GM23248 (cell line): ENCODE measurements at places on chromosomes 13 and 19. TPM values are rescaled to one million over a fixed set of nuclear protein-coding genes. Genes with fewer than 3 reads are reported as not detected.

The PTPRH gene
- 0.43 and 2.9 TPM in 2 replicates for total RNA-seq

The ZNF439 gene
- 7.8 and 12.1 TPM in 2 replicates for total RNA-seq

The AZU1 gene
- not detected in 2 replicates for total RNA-seq

The NLRP9 gene
- not detected in 2 replicates for total RNA-seq

The LRRC63 gene
- total RNA-seq = not detected in 2 replicates

The ZNF264 gene
- total RNA-seq = 15.8 and 23.5 TPM in 2 replicates

The ZNF723 gene
- total RNA-seq = not detected in 2 replicates

The MYADM gene
- 74.8 and 85.9 TPM in 2 replicates for total RNA-seq

The NFIC gene
- total RNA-seq = 50.4 and 51.9 TPM in 2 replicates

The ATF5 gene
- 8.9 and 19.1 TPM in 2 replicates for total RNA-seq

The KIR3DL2 gene
- total RNA-seq = not detected in 2 replicates

The SLC7A9 gene
- not detected in 2 replicates for total RNA-seq

The PLPPR3 gene
- total RNA-seq = 0.32 TPM in 1 of 2 replicates, not detected in the other

The HRC gene
- not detected in 2 replicates for total RNA-seq

The HCN2 gene
- total RNA-seq = 1.8 and 3.1 TPM in 2 replicates

The ZNF480 gene
- total RNA-seq = 3.8 and 5.3 TPM in 2 replicates

The PDX1 gene
- total RNA-seq = not detected in 2 replicates

The ZNF525 gene
- total RNA-seq = 3.6 and 7.6 TPM in 2 replicates

The SPIB gene
- not detected in 2 replicates for total RNA-seq

The ZNF85 gene
- total RNA-seq = 5.6 and 15.3 TPM in 2 replicates
